Gastroesophageal sphincter (tissue), 4 donors: ENCODE measurements at places on chromosomes 2 and 18.

DNA sequence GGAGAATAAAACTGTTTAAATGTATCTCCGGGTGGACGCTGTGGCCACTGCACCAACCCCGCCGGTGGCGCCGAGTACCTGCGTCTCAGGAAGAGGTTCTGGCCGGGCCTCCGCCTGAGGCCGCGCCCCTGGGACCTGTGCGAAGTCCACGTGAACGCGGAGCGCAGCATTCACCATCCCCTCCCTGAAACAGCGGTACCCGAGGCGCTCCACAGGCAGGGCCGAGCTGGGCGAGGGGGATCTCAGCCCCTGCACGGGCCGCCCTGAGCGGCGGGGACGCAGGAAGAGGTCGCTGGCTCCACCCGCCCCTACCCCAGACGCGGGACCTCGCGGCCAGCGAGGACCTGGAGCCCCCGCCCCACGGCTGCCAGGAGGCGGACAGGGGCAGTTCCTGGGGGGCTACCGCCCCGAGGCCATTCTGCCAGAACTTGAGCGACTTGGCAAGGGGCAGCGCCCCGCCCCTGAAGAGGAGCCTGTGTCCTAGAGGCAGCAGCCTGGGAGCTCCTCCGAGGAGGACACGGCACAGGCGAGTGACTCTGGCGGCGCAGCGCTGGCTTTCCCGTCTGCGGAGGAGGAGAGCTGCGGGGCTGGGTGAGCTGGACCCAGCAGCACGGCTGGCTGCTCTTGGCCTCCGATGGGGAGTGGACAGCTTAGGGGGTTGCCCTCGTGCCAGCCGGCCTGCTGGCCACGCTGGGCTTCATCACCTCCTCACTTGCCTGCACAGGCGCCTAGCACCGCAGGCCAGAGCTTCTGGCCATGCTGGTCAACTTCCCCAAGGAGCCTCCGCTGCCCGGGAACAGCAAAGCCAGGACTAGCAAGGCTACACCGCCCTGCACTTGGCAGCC lies 9.7 kb upstream of the TEKT4 start:
- peaks cover 82% of the 10 kb centered on the region for H3K27me3 ChIP-seq
- no peaks in the 10 kb centered on the region for H3K36me3 ChIP-seq
- H3K4me1 ChIP-seq = peaks cover 19% of the 10 kb centered on the region
- no peak for ATAC-seq
- no peak overlapping the region for H3K4me3 ChIP-seq

DNA sequence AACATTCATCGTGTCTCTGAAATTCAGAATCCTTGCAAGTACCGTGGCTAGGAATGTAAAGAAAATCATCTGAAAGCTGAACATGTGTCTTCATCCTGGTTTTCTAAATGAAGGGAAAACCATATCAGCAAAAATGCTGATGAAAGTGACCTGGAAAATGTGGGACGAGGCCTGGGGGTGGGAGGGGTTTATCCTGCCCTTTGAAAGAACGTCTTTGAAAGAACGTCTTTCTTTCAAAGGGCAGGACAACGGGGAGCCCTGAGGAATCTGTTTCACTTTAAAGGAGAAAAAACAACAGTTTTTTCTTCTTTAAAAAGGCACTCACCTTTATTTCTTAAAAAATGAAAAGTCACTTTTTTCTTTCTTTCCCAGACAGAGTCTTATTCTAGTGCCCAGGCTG lies 185.2 kb downstream of the ALPK2 start:
- H3K4me1 ChIP-seq = peaks cover 12% of the 10 kb centered on the region
- no peak for ATAC-seq
- no peaks in the 10 kb centered on the region for H3K36me3 ChIP-seq
- no peak overlapping the region for H3K27ac ChIP-seq

- peaks cover 10% of the 10 kb centered on the region for H3K27me3 ChIP-seq
- H3K4me3 ChIP-seq = no peak overlapping the region
- no peaks in the 10 kb centered on the region for H3K36me3 ChIP-seq
- H3K4me1 ChIP-seq = no peaks in the 10 kb centered on the region
Measured at GRCh38 chr2:103959174-103960128, 894.5 kb upstream of the POU3F3 start.

DNA sequence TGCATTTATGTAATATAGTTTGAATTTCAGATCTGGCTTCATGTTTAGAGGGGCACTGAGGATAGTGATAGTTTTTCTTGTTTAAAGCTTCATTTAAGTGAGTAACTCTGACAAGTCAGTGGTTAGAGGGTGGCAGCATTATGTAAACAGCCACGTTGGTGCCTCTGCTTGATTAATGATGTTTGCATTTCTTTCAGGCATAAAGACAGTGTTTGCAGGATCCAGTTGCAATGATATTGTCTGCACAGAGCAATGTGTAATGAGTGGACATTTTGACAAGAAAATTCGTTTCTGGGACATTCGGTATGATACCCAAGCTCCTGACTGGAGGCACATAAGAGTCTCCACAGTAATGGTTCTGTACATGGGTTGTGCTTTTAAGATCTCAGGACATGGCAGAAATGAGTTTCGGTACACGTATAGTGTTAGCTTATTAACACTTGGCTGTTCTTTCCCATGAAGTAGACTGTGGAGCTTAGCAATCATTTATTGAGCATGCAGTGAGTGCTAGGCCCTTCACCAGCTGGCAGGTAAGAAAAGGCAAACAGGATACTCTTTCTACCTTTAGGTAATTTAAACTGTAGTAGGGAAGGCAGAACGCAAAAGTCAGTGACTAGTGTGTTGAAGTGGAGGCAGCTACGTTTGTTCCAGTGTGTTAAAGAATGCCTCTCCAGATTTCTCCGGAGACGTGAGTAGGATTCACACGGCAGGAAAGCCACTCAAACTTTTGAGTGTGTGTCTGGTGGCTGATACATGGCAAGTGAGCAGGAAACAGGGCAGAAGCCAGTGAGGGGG lies 17.4 kb upstream of the SAG start:
- H3K4me3 ChIP-seq = no peak overlapping the region
- H3K36me3 ChIP-seq = no peaks in the 10 kb centered on the region
- H3K27me3 ChIP-seq = no peaks in the 10 kb centered on the region

GRCh38 chr2:160096409-160096808 lies 34.0 kb upstream of the PLA2R1 start:
- H3K4me1 ChIP-seq = no peaks in the 10 kb centered on the region
- H3K36me3 ChIP-seq = no peaks in the 10 kb centered on the region
- no peak for ATAC-seq
- no peaks in the 10 kb centered on the region for H3K27me3 ChIP-seq
- no peak overlapping the region for H3K4me3 ChIP-seq
